ENCODE measurements at places on chromosomes 2 and 18.

DNA sequence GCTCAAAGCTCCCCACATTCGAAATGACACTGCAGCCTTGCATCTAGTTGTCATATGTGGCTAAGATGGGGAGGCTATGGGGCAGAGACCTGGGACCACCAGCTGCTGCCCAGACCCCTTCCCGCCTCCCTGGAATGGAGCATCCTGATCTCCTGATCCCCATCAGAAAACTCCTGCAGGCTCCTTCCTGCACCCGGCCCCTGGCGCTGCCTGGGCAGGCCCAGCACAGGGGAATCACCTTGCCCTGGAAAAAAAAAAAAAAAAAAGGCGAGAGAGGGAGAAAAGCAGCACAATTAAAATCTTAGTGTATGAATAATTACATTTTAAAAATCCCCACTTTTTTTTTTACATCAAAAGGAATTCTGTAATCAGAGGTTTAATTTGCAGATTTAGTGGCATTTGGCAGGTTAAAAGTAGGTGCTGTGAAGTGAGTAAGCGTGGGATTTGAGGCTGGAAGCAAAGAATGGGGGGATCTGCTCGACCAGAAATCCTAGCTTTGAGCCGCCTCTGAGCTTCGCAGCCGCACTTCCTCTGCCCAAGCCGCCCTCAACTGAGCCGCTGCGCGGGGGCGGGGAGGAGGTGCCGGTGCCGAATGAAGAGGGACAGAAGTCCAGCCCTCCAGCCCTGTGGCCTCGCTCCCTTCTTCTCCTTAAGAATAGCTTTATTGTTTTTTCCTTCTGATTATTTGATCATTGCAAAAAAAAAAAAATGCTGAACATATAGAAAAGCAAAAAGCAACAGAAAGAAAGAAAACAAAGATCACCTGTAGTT, 30.0 kb downstream of the THNSL2 start:
- DNase-seq, result no peak

GRCh38 chr2:46269544-46270273, 27.5 kb upstream of the EPAS1 start:
- DNase-seq, result no peak

DNA sequence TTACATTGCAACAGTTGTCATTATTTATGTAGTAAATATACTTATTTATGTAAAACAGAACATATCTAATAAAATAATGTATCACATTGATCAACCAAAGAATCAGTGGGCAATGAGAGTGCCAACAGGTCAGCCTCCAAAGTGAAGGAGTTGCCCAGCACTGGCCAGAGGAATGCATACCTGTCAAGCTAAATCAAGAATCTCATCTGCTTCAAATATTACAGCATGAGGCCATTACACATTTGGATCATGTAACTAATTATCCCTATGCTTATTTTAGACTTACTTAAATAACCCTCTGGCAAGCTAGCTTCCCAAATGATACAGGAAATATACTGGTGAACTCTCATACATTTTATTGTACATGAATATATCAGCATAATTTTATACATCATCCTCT, 1211.7 kb upstream of the ACVR2A start:
- no peak for DNase-seq

DNA sequence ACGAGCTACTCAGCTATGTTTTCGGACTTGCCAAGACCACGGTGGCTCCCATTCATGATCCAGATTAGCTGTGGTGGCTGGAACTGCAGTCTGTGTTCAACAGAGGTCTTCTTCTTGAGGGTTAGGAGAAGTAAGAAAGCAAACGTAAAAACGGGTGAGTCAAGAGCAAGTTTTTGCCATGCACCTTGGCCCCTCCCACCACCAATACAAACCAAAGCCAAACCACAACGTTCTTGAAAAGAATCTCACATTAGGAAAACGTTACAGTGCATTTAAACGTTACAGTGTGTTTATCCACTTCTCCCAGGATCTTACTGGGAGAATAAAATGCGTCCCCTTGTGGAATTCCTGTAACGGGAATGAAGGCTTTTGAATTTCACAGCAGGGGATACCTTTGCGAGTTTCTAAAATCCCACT, 725 bp downstream of the FBXO48 start:
- DNase-seq, result no peak

GRCh38 chr18:49111191-49111988, 160.6 kb upstream of the SMAD7 start:
- DNase-seq, result no peak

- DNase-seq, result no peak
Observed at GRCh38 chr2:208015475-208015874, 9.9 kb downstream of the PLEKHM3 start.

DNA sequence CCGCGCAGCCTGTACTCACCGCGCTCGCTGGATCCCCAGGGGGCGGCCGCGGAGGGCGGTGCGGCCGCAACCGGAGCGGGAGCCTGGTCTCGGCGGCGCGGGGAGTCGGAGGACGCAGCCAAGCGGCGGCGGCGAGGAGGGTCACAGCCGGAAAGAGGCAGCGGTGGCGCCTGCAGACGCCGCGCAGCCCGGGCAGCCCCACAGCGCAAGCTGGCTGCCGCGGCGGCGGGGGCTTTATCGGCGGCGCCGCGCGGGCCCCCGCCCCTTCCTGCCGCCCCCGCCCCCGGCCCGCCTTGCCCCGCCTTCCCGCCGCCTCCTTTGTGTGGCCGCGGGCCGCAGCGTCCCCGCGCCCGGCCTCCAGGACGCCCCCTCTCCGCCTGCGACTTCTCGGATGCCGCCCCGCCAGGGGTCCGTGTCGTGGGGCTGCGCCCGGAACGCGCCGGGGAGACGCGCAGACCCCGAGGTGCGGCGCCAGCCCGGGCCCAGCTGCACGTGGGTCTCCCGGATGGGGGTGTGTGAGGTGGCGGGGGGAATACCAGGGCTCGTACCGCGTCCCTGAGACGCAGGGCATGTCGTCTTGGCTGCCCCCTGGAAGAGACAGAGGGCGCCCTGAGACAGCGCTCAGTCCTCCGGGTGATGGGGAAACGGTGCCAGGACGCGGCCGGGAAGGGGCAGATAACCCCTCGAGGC, at the start of gene SERPINE2:
TSS of gene SERPINE2 (minus strand) at position 207 of the 690 bp plus-strand sequence. CDS start 37,386 bp downstream, outside the sequence.
- no peak for DNase-seq

DNA sequence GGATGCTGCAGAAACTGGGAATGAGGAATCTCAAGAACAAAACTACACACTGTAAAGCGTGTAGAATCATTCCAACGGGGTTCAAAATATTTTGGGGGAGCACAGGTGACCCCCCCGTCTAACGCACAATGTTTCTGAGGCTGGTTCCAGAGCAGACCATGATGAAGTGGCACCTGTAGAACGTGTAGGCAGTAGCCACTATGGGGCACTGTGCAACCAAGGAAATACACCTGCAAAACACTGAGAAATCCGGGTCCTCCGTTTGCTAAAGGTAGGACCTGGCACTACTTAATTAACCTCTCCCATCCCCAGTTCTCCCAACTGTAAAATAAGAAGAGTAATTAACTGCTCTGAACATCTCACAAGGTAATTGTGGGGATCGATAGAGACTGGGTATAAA, 22.6 kb downstream of the ST6GAL2 start:
- DNase-seq, result no peak

GRCh38 chr18:48002933-48003365, 72.5 kb upstream of the SMAD2 start:
- no peak for DNase-seq

DNA sequence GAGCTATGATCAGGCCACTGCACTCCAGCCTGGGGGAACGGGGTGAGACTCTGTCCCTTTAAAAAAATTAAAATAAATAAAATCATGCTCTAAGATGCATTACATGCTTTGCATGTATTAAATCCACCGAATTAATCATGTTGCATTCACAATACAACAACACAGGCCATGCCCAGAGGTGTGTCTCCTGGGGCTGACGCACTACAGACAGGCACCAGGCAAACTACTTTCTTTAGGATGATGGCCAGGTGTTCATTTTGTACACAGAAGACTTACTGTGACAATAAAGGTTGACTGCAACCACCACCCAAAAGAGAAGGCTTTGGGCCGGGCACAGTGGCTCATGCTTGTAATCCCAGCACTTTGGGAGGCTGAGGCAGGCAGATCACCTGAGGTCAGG, 226.8 kb upstream of the PXDN start:
- DNase-seq, result no peak

GRCh38 chr2:134253117-134253704, 661 bp upstream of the MGAT5 start:
- no peak for DNase-seq

GRCh38 chr2:46650556-46651001, 171.2 kb downstream of the TMEM247 start:
- DNase-seq, result peak; percentile 47

GRCh38 chr18:7904529-7904928, 337.4 kb downstream of the PTPRM start:
- DNase-seq, result no peak

DNA sequence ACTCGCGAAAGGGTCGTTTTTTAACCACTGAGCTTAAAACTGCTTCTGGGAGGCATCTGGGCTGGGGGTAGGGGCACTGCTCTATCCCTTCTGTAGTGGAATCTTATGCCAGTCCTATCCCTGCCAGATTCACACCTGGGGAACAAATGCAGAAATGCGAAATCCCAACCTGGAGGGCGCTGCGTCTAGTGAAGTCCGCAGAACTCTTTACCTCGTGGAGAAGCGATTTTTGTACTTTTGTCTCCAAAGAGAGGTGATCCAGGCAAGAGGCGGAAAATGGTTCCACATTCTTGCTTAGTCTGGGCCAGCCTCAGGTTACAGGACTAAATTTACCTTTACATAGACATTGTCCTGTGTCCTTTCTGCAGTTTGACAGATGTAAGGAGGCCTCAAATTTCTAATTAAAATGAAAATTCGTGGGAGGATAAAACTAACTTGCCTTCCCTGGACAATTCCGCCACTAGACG, 10.4 kb downstream of the TBR1 start:
- DNase-seq, result no peak

DNA sequence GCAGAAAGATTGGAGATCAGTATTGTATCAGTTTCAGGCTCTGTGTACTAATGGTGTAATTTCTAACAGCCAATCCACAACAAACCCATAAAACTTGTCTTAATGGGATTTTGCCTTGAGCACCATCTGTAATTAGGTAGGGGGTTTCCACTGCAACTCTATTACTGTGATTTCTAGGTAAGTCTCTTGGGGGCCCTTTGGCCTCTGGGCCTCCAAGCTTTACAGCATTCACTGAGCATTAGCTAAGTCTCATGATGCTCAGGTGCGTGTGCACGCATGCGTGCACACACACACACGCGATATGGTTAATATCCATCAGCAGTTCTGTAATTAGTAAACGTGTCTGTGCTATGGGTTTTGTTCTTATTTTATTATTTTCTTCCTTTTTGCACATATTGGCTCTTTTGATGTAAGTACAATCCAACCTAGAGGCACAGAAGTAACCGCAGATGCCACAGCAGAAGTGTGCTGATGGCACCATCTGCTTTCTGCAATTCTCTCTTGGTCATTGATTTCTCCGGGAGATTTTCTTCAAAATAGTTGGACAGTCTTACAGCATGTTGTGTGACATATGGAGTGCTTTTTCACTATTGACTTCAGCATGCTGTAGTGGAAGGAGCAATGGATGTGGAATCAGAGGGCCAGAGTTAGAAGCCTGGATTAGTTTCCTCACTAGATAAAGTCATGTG, 592.0 kb downstream of the LRRTM4 start:
- no peak for DNase-seq

DNA sequence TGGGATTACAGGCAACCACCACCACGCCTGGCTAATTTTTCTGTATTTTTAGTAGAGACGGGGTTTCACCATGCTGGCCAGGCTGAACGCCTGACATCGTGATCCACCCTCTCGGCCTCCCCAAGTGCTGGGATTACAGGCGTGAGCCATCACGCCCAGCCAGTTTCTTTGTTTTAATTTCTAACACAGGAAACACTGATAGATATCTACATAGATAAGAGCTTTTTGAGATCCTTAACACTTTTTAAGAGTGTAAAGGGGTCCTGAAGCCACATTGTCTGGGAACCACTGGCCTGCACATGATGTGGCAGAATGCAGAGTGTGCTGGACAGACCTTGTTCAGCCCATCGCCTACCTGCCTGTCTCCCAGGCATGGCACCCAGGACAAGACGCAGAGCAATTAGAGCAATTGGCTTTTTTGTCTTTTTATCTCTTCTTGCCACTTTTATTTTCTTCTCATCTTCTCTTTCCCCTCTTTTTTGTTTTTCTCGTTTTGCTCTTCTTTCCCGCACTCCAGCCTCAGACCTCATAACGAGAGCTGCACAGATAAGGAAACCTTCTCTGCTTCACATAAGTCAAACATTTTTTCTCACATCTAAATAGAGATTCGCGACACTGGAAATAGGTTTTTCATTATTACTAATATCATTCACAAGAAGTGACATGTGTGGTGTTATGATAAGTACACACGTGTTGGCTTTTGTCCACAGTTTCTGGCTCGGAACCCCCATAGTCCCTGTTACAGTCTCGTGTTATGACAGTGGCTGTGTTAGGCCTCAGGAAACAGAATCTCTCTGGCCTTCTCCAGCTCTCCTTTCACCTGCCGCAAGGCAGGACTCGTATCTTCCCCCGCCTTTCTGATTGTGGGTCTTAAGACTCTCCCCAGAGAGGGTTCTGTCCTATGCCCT, 25.2 kb upstream of the GPR55 start:
- DNase-seq, result no peak

- no peak for DNase-seq
Observed at GRCh38 chr18:13730481-13730880, 4.0 kb downstream of the RNMT start.

GRCh38 chr2:152740743-152741328, 22.4 kb downstream of the ARL6IP6 start:
- DNase-seq, result no peak

GRCh38 chr2:627340-627709, 49.9 kb downstream of the TMEM18 start:
- no peak for DNase-seq

DNA sequence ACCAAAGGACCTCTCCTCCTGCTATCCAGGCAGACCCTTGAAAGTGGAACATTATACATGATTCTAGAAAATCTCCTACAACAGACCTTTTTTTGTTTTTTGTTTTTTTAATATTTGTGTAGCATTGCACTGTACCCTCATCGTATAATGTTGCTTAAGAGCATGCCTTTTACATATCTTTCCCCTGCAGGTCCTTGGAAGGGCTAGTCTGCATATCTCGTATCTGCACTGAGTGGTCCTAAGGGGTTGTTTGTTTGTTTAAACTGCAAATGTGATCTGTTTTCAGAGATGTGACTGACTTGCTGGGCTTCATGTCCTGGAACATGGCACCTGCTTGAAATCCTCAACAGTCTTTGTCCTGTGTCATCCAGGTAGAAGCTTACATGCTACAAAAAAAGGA, 204.1 kb downstream of the FAM210A start:
- no peak for DNase-seq

- no peak for DNase-seq
Observed at GRCh38 chr18:55287935-55288868, 299.8 kb downstream of the TCF4 start.

GRCh38 chr2:127220768-127221527, 849 bp upstream of the CYP27C1 start:
- no peak for DNase-seq

DNA sequence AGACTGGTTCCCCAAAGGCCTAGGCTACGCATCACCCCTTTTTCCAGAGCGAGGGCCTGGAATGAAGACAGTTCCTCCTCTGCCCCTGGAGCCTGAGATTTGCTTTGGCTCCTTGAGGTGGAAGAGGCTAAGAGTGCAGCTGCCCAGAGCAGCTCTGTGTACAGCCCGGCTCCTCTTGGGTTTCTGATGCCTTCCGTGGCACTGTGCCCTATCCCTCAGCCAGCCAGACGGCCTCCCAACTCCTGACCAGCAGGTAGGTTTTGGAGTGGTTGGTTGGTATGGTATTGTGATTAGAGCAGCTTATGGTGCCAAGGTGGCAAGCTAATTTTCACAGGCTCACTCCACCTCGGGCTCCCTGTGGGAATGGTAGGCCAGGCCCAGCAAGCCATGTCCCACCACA, 112.2 kb downstream of the TANC1 start:
- no peak for DNase-seq

Measured in iPS DF 19.7 (cell line).